Heart left ventricle (tissue), 16 donors: ENCODE measurements at places on chromosomes 1 and 21. TPM values are rescaled to one million over a fixed set of nuclear protein-coding genes. Genes with fewer than 3 reads are reported as not detected.

DNA sequence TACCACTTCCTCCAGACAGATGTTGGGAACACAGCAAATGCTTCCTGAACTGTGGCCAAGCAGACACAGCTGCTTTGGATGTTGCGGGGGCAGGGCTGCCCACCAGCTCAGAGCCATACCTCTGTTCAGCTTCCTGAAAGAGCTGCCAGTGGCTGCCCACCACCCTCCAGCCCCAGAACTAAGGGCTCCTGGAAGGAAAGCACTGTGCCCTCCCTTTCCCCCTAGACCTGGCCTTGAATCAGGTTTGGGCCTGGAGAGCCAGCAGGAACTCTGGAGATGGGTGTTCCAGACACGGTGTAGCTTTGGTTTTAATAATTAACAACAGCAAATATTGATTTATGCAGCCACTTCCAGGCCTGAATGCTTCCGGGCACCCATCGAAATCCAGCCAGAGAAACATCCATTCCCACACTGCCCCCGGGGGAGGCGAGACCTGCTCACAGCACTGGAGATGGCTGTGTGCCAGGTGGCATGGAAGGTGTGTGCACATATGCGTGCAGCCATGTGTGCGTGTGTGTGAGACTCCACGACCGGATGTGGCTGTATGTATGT, 45.7 kb downstream of the RAP1GAP start:
- DNase-seq = no peak

ELAPOR1 gene
- 0.11 TPM for polyA plus RNA-seq

RABIF gene
- 12.1 TPM for polyA plus RNA-seq

GRCh38 chr1:25247829-25248754, 838 bp upstream of the RSRP1 start:
- no peak for DNase-seq

DNA sequence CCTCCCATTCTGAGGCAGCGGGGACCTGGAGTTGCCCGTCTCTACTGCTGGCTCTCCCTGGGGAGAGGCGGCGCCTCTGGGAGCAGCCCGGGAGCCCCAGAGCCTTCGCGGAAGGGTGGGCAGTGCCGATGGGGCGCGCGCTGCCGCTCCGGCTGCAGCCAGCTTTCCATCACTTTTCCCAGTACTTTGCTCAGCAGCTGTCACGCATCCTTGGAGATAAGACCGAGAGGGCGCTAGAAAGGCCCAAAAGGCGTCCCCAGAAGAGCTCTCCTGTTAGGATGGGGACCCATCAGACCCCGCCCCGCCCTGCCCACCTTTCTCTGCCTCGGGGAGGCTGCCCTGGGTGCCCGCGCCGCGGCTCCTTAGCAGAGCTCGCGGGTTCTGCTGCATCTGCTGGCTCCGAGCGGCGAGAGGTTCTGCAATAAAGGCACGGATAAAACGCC, 534 bp downstream of the KCNH1 start:
- peak; percentile 34 for DNase-seq

CD52 gene
- polyA plus RNA-seq = 26.1 TPM

GRCh38 chr1:41490911-41491310, 6.4 kb upstream of the EDN2 start:
- no peak for DNase-seq
